H9 (cell line): ENCODE measurements at places on chromosomes 7 and 10. TPM values are rescaled to one million over a fixed set of nuclear protein-coding genes. Genes with fewer than 3 reads are reported as not detected.

GRCh38 chr7:84847790-84848189 lies 339.1 kb downstream of the SEMA3D start:
- no peak for DNase-seq

AKR1D1 gene
- 0.31 and 0.48 TPM in 2 replicates for total RNA-seq

- no peak for DNase-seq
Measured at GRCh38 chr10:131446171-131446570, 134.7 kb upstream of the TCERG1L start.

GRCh38 chr7:41979834-41980307 lies 257.1 kb downstream of the GLI3 start:
- peak; percentile 50 for DNase-seq

GRCh38 chr10:13631594-13631993 lies 44.8 kb downstream of the PRPF18 start:
- no peak for DNase-seq

DNA sequence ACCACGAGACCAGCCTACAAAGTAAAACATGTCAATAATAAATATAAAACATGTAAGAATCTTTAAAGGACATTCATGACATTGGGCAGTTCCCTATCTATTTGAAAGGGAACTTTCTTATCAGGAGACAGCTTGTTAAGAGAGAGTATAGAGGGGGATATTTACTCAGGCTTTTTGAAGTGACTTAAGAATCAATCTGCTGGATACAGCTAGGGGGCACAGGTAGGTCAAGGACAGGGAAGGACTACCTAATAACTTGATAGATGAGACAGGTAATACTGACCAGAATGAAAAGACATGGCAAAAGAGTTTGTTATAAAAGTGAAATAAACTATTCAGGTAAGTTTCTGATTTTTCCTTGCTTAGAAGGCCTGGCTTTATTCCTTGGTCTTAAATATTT lies 21.8 kb upstream of the LRRD1 start:
- DNase-seq = no peak

- no peak for DNase-seq
Measured at GRCh38 chr7:118325450-118325808, 100.9 kb downstream of the ANKRD7 start.

GOLGA7B gene
- total RNA-seq = 0.02 and 0.04 TPM in 2 replicates

- DNase-seq = no peak
Measured at GRCh38 chr7:19397911-19398310, 252.7 kb upstream of the FERD3L start.

DNA sequence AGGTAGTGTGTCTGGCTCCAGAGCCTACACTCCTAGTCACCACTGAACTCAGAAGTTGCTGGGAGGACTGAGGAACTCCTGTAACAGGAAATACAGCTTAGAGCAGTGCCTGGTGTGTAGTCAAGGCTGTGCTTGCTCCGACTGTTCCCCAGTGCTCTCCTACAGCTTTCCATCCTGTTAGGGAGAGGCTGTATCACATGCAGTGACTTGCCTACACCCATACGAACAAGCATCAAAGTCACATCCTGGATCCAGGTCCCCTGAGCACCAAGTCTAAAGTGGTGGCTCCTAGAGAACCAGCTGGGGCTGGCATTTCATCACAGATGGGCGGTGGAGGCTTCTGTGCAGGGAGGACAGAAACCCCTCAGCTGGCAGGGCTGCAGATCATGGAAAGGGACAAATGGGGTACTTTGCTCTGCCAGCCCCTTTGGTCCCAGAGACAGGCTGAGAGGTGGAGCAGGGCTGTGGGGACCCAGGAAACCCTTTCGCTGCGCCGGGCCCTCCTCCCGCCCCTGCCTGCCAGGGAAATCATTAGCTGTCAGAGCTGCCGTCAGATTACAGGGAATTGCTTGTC lies 7.7 kb downstream of the ASB10 start:
- DNase-seq = peak; percentile 10

CDC14C gene
- total RNA-seq = not detected in 2 replicates

- DNase-seq = peak; percentile 13
Measured at GRCh38 chr10:109914966-109915365, 8.3 kb downstream of the XPNPEP1 start.

- DNase-seq = no peak
Measured at GRCh38 chr10:110802090-110802489, 69.6 kb upstream of the PDCD4 start.

HEPACAM2 gene
- total RNA-seq = not detected in 2 replicates

MPP7 gene
- total RNA-seq = 4.7 and 6.9 TPM in 2 replicates

DNA sequence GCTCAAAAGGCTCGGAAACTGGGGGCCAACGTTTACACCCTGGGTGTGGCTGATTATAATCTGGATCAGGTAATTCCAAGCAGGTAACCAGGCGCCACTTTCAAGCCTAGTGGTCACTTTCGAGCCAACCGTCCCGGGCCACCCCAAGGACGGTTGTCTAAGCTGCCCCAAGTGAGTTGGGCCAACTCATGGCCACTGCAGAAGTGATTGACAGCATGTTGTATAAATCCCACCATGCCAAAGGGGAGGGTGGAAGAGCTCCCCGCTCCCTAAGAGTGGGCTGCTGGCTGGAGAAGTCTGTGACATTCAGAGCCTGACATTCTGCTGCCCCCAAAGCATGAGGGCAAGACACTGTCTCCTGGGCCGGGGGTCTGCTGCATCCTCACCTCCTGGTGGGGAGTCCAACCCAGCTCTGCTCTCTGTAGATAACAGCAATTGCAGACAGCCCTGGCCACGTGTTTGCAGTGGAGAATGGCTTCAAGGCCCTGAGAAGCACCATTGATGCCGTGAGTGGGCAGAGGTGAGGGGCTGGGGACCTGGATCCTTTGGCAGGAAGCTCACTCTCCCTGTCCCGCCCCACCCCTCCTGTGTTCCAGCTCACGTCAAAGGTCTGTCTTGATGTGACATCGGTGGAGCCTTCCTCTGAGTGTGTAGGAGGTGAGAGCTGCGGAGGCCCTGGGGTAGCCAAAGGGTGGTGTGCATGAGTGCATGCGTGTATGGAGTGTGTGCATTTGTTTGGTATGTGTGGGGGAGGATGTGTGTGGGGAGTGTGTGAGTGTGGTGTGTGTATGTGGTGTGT lies 10.8 kb downstream of the ANTXRL start:
- DNase-seq = peak; percentile 25

RBM28 gene
- total RNA-seq = 67.5 and 70.0 TPM in 2 replicates

- peak; percentile 45 for DNase-seq
Measured at GRCh38 chr7:66970310-66970709, 25.1 kb downstream of the SBDS start.

DNA sequence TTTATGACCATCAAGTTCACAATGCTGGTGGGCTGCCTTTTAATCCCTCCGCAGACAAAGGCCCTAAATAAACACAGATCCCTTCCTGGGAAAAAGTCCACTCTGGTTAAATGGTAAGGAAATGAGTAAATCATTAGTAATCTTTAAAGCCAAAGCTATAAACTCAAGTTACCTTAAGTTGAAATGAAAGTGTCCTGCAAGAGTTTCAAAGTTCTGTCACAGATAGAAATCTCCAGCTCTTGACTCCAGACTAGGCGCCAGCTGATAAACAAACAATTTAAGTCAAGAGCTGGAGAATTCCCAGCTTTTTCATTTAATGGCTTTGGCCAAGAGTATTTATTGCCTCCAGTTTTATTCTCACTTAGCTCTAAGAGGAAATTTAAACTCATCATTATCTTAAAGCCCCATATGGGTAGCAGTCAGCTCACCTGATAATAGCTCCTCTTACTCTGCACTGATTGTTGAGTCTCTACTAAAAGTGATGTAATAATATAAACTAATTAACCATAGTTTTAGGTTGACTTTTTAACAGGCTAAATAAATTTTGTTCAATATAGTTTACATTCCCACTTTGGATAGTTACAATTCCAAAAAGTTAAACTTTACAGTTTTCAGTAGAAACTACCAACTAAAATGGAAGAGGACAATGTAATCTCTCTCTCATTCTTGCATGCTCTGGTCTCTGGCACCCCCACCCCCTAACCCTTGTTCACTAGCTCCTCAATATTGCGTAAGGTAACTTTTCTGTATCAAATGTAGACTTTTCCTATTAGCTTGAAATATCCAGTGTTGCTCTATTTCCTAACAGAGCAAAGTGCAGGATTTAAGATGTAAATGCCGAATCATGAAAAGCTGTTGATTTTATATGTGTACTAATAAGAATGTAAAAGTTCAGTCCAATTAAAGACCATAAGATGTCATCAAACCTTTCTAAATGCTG lies 56.1 kb downstream of the HIBADH start:
- no peak for DNase-seq

- no peak for DNase-seq
Measured at GRCh38 chr10:129727495-129727894, 236.6 kb downstream of the EBF3 start.

GPER1 gene
- total RNA-seq = 0.22 TPM in 1 of 2 replicates, not detected in the other

DNA sequence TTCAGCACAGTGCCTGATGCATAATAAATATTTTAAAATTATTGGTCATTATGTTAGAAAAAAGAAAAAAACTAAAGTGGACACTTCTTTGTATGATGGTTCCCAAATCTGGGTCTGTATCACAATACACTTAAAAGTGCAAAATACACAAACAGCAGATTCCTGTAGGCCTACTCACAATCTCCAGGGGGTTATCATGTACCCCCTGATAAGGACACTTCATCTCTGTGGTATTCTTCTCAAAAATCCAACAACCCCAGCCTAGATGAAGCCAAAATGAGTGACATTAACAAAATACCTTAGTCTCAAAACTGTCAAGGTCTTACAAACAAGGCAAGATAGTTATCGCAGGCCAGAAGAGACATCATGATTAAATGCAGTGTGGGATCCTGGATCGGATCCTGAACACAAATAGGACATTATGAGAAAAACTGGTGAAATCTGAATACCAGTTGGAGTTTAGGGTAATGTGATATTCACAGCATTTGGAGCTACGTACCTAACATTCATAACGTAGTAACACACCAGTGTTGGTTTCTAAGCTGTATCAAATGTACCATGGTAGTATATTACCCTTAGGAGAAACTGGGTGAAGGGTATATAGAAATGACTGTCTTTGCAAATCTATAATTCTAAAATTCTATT lies 45.2 kb downstream of the NSUN6 start:
- DNase-seq = no peak

OR2A5 gene
- not detected in 2 replicates for total RNA-seq

ZNF511 gene
- total RNA-seq = 83.6 and 89.4 TPM in 2 replicates

ZFAND4 gene
- total RNA-seq = 16.1 and 17.2 TPM in 2 replicates

PPP1R9A gene
- total RNA-seq = 17.0 and 17.3 TPM in 2 replicates

GRCh38 chr10:63718421-63718820 lies 197.2 kb downstream of the REEP3 start:
- DNase-seq = no peak

KIAA1549 gene
- 11.4 and 11.9 TPM in 2 replicates for total RNA-seq

MUC12 gene
- 11.5 and 12.2 TPM in 2 replicates for total RNA-seq

CFAP69 gene
- total RNA-seq = 2.5 and 2.9 TPM in 2 replicates

- peak; percentile 88 for DNase-seq
Measured at GRCh38 chr7:44073664-44074348, 8.4 kb upstream of the PGAM2 start.

DNA sequence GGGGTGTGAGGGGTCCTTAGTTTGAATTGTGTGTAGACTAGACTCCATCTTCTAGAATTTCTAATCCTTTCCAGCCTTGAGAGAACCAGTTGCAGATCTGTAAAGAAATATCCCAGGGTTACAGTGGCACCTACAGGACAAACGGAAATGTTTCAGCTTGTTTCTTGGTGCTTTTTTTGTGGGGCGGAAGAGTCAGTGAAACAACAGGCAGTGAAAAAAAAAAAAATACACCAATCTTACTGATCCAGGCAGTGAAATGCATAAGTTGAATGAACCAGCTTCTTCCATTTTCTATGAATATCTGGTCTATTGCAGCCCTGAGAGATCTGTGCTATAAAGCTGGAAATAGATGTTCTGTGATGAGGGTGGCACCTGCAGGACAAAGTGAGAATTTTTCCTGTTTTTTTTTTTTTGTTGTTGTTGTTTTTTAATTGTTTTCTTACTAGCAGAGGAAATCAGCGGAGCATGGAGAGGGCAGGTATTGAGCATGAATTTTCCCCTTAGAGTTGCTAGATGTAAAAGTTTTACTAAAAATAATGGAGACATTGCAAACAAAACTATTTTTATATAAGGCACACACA lies 81.9 kb upstream of the DYNC1I1 start:
- DNase-seq = no peak

DNA sequence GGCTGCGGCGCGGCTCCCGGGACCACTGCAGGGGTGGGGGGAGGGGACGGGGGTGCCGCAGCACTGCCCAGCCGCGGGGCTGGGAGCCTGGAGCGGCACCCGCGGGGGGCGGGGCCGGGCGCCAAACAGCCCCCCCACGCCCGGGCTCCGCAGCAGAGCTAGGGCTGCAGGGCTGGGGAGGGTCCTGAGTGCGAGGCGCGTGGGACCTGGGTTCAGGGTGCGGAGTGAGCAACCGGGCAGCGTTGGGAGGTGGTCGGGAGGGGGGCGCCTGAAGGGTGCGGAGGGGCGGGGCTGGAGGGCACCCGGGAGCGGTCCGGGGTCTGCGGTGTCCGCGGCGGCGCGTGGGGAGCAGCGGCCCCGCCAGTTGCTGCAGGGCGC lies 528 bp downstream of the CAMK2G start:
- DNase-seq = no peak

CHAT gene
- not detected in 2 replicates for total RNA-seq

GRCh38 chr10:13732465-13732881 lies 145.7 kb downstream of the PRPF18 start:
- no peak for DNase-seq

TAS2R60 gene
- total RNA-seq = not detected in 2 replicates

DNA sequence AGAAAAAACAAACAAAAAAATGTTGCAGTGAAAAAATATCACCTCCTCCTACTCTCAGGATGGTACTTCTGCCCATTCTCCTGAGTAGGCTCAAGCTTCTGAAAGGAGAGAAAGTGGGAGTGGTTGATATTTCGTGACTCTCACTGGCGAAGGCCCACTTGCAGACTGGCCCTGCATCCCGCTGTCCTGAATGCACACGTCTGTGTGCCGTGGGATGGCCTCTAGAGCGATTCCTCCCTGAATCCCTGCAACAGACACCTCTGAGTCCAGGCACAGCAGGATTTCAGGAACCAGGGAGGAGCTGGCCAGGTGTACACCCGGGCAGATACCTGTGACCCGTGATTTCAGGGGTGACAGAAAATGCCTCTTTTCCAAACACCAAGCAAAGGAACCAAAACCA lies 319.2 kb downstream of the DPP6 start:
- no peak for DNase-seq

SEMA3C gene
- total RNA-seq = 1.4 and 1.6 TPM in 2 replicates

- no peak for DNase-seq
Measured at GRCh38 chr10:86306628-86307278, 59.8 kb downstream of the GRID1 start.

- DNase-seq = peak; percentile 38
Measured at GRCh38 chr10:48466611-48467240, 138.1 kb downstream of the ARHGAP22 start.

- peak; percentile 6 for DNase-seq
Measured at GRCh38 chr7:159078911-159079270, 65.8 kb downstream of the VIPR2 start.

CRHR2 gene
- 0.07 and 0.13 TPM in 2 replicates for total RNA-seq

GRCh38 chr7:147519062-147519461 lies 1071.5 kb upstream of the C7orf33 start:
- no peak for DNase-seq

- DNase-seq = no peak
Measured at GRCh38 chr7:12028508-12028907, 182.6 kb upstream of the TMEM106B start.

- DNase-seq = no peak
Measured at GRCh38 chr10:14539176-14539575, 208.5 kb upstream of the FRMD4A start.
